Activated CD4-positive, CD25-positive, alpha-beta regulatory T cell (primary cell): ENCODE measurements at places on chromosomes 1 and 21.

DNA sequence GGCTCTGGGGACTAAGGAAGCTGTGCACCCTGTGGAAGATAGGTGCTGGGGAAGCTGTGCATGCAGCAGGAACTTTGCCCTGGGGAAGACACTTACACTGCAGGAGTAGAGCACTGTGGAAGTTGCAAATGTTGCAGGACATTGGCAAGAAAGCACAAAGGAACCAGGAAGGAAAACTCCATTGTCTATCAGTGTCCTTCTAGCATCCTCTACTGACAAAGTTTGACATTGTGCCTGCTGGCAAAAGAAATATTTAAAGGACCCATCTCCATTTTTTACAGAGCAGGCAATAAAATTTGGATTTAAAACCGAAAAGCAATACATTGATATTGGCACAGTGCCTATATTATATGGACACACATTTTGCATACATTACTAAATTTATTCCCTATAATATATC, 394.1 kb downstream of the PBX1 start:
- DNase-seq: no peak

DNA sequence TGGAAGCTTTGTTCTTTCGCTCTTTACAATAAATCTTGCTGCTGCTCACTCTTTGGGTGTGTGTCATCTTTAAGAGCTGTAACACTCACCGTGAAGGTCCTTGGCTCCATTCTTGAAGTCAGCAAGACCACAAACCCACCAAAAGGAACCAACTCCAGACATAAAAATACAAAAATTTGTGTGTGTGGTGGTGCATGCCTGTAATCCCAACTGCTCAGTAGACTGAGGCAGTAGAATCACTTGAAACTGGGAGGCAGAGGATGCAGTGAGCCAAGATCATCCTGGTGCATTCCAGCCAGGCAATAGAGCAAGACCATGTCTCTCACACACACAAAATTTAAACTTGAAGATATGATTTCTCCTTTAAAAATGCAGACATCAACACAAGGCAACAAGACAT, 1431.7 kb upstream of the B3GALT2 start:
- no peak for DNase-seq

DNA sequence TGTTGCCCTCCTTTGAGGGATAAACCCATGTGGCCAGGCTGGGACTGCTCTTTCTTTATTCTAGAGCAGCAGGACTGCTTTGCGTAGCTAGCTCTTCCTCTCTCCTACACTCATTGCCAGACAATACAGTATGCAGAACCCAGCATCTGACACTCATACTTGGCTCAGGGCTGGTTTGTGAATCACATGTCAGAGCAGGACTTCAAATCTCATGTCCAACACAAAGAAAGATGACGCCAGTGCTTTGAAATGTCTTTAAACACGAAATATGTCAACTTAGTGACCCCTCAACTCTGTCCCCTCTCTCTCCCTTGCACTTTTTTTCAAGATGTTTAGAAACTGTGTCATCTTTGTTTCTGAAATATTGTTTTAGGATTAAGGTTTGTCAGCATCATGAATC, 135.0 kb downstream of the TGFB2 start:
- DNase-seq: no peak

DNA sequence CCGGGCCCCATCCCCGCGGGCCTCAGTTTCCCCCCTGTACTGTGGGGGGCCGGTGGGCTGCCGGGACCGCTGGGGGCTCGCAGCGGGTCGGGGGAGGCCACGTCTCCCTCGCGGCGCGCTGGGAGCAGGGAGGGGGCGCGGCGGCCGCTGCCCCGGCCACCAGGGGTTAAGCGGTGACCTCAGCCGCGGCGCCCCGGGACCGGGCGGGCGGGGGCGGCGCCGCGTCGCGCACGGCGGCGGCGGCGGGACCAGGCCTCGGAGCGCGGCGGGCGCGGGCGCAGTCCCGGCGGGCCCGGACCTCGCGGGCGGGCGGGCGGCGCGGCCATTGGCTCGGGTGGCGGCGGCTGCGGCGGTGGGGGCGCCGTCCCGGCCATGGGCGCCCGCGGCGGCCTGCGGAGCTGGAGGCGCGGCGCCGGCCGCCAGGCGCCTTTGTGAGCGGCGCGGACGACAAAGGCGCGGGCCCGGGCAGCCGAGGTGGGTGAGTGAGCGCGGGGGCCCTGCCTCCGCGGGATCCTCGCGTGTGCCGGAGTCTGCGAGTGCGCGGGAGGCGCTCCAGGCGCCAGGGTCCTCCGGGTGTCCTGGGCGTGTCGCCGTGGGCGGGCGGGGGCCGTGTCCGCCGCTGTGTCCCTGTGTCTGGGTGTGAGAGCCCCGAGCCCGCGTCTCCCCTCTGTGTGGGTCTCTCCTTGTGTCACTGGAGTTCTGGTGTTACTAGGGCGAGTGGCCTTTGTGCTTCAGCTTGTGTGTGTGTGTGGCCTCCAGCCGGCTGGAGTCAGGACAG, at the start of gene ARHGEF10L:
TSS of gene ARHGEF10L (plus strand) at position 222 of the 778 bp plus-strand sequence. CDS start 40,898 bp downstream, outside the sequence.
- DNase-seq: no peak

- DNase-seq: no peak
Observed at GRCh38 chr1:8816831-8817411, 519 bp downstream of the RERE start.

DNA sequence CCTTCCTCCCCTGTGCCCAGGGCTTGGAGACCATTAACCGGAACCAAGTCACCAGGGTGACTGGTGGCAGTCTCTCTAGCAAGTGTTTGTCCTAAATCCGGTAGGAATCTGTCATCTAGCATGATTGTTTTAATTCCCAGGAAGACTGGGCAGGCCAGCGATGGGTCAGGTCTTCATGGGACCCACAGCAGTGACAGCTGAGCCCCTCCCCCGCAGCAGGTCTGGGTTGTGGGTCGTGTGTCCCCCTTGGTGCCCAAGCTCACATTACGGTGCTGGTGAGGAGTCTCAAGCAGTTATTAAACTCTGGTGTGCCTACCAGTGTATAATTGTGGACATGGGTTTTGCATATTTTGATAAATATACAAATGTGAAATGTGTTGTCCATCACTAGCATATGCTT, 466.5 kb downstream of the MATN1 start:
- DNase-seq: no peak

- no peak for DNase-seq
Observed at GRCh38 chr21:34091607-34092006, 18.2 kb downstream of the MRPS6 start.

DNA sequence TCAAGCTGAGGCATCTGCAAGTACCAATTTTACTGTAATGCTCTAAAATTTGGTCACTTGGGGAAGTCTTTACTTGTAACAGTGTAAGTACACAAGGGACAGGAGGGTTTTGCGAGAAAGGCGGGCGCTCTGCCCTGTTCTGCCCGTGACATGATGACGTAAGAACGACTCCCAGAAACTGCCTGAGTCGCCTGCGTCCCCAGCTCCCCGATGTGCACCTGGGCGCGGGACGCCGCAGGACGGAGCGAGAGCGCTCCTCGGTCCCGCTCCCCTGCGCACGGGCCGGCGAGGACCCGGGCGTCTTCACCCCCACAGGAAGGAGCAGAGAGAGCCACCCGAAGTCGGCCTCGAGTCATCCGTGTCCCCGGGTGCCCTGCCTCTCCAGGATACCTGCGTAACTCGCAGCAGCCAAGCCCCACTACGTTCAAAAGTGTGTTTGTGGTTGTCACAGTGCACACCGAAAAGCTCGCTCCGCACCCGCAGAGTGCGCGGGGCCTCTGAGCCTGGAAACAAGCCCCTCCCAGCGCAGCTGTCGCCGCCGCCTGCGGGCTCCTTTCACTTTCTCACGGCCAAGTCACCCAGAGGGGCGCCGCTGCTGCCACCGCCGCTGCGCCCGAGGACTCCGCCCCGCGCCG, 3.3 kb upstream of the ZBTB18 start:
- no peak for DNase-seq

- no peak for DNase-seq
Observed at GRCh38 chr1:151165281-151165737, 393 bp downstream of the LYSMD1 start.

DNA sequence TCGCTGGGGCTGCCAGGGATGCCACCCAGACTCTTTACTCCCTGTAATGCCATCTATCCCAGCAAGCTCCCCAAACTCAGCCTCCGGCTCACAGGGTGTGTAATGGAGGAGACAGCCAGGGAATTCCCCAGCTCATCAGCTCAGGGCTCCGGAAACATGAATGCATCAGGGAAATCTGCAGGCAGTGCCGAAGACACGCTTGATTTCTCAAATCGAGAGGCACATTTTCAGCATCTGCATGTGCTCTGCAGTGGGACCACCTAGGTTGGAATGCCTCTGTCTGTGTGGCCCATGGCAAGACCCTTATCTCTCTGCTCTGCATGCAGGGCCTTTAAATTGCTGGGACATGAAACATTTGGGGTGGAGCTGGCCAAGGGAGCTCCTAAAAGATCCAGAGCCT, 170.1 kb downstream of the TRABD2B start:
- DNase-seq: no peak

DNA sequence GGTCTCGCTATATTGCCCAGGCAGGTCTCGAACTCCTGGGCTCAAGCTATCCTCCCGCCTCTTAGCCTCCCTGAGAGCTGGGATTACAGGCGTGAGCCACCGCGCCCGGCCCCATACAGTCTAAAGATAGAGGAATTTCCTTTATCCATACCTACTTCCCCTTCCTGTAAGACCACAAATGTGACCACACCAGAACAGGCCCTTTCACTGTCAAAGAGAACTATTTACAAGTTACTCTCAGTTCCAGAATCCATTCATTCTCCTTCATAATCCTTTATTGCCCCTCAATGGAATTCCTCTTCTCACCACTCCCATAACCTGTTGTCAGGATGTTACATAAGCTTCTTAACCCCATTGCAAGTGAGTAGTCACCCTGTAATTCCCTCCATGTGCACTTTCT, 26.3 kb upstream of the SLC5A9 start:
- no peak for DNase-seq

- no peak for DNase-seq
Observed at GRCh38 chr1:25700144-25700523, 83.5 kb downstream of the MAN1C1 start.

GRCh38 chr1:217564833-217565232, 66.1 kb downstream of the GPATCH2 start:
- DNase-seq: no peak

- DNase-seq: no peak
Observed at GRCh38 chr1:147786536-147786935, 26.1 kb upstream of the GJA5 start.

DNA sequence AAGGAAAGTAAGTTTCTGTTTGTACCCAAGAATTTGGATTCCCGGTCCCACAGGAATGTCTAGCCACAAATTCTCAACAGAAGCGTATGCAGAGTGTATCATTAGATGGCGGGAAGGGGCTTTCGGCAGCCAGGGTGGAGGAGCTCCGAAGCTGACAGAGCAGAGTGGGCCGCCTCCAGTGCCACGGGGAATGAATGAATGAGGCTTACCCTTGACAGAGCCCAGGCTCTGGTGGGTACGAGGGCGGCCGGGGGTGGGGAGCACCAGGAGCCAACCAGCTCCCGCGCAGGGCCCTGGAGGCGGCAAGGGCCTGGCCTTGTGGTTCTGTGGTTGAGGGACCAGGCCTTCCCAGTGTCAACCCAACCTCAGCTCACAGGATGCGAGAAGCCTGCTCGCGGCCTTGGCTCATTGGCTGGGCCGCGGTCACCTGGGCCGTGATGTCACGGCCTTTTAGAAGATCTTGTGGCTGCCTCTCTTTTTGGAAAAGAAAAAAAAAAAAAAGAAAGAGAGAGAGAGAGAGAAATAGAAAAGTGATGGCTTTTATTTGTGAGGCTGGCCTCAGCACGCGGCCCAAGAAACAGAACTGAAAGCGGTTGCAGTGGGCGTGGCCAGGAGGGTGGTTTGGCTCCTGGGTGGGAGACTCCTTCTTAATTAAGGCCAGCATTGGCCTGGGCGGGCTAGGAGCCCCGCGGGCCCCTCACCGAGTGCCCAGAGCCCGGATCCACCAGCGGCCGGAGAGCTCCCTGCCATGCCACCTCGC, 34.9 kb upstream of the RUNX3 start:
- peak; percentile 39 for DNase-seq

- DNase-seq: no peak
Observed at GRCh38 chr1:100995198-100995988, 30.2 kb downstream of the DPH5 start.

DNA sequence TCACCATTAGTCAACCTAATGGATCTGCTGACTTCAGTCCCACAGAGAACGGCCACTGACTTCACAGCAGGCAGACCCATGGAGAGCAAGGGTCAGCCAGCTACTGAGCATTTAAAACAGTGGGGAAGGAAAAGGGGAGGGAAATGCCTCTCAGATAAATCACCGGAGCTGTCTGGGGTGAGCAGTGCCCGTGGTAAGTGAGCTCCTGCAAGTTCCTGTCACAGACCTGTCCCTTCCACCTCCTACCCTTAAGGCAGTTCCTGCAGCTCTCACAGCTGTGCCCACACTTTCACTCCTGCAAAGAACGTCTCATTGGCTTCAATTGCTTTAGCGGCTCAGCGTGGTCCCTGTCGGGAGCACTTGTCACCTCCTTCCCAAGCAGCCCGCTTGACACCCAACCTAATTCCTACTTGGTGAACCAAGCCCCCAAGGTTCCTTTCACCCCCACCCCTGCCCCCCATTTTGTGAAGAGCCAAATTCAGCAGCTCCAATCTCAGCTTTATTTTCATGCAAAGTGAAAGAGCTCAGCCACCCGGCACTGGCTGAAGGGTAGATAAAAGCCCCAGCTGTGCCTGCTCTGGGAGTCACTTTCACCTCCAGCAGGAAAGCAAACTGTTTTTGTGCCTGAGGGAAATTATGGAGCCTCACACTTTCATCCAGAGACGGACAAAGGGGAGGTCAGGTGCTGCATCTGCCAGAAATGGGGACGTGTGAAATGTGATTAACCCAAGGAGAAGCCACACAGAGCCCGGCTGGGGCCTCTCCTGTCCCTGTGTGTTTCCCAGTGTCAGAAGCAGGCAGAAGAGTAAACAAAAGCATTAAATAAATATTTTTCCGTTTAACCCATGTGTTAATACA, 306.2 kb downstream of the TTLL7 start:
- DNase-seq: no peak

DNA sequence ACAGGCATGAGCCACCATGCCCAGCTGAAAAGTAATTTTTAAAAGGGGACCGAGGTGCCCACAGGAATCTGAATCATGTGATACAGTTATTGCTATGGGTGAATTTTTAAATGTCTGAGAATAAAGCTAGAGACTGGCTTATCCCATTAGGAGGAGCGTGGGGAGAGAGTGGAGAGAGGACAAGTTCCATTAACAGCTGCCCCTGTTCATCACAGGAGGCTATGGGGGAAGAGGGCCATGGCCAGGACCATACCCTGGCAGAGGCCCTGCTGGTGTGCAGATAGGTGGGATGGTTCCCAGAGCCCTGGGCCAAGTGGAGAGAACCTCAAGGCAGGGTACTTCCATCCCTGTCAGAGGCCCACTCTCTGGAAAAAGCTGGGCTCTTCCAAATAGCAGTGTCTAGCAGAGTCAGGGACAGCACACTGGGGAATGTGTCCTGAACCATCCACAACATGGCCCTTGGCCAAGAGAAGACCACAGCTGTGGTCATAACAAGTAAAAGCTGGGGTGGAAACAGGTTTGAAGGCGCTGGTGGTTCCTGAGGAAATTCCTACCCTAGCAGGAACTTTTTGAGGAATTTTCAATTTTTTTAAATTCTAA, 13.7 kb upstream of the ZNF691 start:
- no peak for DNase-seq
